Fibroblast of pulmonary artery (primary cell): ENCODE measurements at places on chromosomes 1 and 21.
A peak's percentile ranks its signal among the peaks of the same experiment; 100 is the strongest.

GRCh38 chr21:42229676-42230075, 10.7 kb downstream of the ABCG1 start:
- DNase-seq = no peak

- DNase-seq = no peak
Measured at GRCh38 chr1:100746542-100746932, 27.0 kb downstream of the VCAM1 start.

DNA sequence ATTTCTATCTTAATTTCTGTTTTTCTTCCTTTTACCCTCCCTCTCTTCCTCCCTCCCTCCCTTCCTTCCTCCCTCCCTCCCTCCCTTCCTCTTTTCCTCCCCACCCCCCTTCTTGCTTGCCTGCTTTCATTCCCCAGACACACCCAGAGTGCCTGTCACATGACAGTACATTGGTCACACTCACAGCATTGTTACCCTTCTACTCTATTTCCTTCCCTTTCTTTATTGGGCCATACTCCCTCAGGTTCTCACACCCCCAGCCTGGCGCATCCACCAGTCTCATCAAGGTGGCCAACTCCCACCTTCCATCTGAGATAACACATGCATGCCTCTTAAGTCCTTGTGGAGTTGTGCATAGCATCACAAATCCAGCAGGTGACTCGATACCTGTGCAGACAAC, 10.9 kb downstream of the TMPRSS3 start:
- no peak for DNase-seq

DNA sequence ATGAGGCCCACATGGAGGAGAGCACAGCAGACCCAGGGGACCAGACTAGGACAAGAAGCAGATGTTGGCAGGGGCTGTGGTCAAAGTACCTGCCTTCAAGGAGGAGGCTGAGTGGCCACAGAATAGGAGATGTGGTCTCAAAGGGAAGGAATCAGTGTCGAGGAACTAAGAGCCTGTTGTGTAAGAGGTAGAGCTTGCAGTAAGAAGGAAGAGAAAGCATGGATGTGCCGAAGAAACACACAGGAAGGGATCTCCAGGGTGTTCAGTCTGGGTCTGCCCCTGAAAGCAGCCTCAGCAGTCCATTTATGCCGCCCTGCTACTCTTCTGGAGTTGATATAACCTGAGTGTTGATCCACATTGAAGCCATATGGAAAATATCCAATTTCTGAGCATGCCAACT, 83.9 kb downstream of the NID1 start:
- DNase-seq = no peak

GRCh38 chr21:17427831-17428483, 84.9 kb upstream of the CXADR start:
- DNase-seq = no peak

DNA sequence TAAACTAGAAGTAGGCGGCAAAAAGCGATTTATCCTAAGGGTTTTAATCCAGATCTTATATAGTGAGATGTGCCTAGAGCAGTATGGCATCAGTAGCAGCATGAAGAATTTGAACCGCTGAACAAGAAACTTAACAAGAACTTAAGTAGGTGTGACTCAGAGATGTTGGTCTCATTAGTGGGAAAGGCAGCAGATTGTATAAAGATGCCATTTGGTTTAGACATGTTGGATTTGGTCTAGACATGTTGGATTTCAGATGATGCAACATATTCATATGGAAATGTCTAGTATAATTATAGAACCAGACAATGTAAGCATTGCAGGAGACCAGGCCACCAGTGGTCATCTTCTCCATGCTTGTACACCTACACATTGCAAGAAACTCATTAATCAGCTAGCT, 42.1 kb upstream of the ZP4 start:
- DNase-seq = no peak

DNA sequence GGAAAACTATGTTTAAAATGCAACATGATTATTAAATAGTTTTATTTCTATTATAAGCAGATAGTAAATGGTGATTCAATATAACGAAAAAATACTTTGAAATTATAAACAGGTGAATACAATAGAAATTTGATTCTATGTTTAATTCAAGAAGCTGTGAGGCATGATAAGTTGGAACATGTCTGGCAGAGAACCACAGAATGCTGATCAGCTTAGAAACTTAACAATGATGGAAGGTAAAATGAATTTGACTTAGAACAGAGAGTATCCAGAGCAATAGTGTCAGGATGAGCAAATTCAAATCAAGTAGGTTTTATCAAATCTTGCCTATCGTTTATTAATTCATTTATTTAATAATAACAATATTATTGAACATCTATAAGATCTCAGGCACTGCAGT, 83.4 kb upstream of the ADGRL4 start:
- DNase-seq = no peak

- peak; percentile 63 for DNase-seq
Measured at GRCh38 chr1:150572918-150573647, 6.3 kb downstream of the MCL1 start.

- no peak for DNase-seq
Measured at GRCh38 chr21:44934797-44935532, 4.9 kb upstream of the SLX9 start.

DNA sequence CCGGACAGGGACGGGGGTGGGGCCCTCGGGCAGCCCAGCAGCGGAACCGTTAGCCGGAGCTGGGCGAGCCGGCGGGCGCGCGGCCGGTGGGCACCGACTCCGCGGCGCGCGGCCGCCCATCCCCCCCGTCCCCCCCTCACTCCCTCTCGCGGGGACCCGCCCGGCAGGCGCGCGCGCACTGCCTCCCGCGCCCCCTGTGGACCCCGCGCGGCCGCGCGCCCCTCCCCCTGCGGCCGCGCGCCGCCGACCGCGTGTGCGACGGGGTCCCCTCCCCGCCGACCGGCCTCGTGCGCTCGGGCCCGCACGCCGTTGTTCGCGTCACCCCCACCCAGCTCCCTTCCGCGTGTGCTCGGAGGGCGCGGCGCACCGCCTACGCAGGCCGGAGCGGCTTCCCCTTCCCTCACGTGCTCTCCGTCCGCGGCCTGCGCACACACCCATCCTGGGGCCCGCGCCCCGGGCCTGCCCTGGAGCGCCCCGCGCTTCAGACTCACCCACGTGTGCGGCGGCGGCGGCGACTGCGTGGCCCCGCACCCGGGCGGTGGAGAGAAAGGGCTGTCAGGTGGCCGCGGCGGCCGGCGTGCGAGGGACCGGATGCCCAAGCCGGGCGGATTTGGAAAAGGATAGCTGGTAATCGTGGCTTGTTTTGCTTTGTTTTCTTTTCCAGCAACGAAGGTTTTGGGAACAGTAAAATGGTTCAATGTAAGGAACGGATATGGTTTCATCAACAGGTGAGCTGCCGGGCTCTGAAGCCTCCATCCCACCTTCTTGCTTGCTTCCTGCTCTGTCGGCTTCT, 717 bp downstream of the YBX1 start:
- peak; percentile 73 for DNase-seq

GRCh38 chr1:197448121-197448779, 180.2 kb downstream of the CRB1 start:
- no peak for DNase-seq

DNA sequence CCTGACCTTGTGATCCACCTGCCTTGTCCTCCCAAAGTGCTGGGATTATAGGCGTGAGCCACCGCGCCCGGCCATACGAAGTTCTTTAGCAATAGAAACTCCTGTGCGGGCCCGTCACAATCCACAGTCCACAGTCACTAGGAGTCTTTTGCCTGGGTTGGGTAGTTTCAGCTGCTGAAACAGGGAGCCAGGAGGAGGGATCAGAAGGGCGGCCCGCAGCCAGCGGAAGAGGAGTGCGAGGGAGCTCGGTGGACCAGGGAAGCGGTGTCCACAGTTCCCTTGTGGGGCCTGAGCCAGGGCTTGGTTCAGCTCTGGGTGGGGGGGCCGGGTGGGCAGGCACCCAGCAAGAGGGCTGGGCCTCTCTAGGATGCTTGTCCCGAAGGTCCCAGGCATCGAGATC, 17.9 kb upstream of the HSPG2 start:
- no peak for DNase-seq

- peak; percentile 24 for DNase-seq
Measured at GRCh38 chr1:67429011-67429527, 1.1 kb downstream of the SERBP1 start.

GRCh38 chr1:67542747-67543146, 112.5 kb upstream of the SERBP1 start:
- DNase-seq = no peak

DNA sequence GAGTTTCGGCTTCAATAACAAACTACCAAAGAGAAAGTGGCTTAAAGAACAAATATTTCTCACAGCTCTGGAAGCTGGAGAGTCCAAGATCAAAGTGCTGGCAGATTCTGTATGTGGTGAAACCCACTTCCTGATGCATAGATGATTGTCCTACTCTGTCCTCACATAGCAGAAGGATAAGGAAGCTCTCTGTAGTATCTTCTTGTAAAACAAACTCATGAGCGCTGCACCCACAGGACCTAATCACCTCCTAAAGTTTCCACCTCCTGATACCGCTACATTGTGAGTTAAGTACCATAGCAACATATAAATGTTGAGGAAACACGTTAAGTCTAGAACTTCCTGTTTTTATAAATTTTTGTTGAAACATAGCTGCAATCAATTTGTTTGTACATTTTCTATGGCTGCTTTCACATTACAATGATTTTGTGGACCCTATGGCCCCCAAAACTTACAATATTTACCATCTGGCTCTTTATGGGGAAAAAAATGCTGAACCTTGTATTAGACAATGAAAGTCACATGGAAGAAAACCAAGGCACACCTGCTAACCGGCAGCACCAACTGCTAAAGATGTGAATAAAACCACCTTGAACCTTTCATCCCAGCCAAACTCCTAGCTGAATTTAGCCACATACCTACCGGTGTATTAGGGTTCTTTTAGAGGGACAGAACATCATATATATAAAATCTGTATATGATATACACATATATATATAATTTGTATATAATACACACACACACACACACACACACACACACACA, 1423.4 kb downstream of the NCAM2 start:
- no peak for DNase-seq

GRCh38 chr1:208217781-208218180, 26.4 kb downstream of the PLXNA2 start:
- no peak for DNase-seq

DNA sequence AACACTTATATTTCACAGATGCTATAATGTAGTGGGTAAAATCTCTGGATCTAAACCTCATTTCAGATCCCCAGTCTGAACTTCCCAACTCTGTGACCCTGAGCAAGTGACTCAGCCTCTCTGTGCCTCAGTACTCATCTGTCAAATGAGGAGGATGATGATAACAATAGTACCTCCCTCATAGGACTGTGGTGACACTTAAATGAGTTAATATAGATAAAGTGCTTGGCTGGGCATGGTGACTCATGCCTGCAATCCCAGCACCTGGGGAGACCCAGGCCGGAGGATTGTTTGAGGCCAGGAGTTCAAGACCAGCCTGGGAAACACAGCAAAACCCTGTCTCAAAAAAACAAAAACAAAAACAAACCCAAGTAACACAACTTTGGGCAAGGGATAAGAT, 4.7 kb upstream of the ECE1 start:
- peak; percentile 38 for DNase-seq

DNA sequence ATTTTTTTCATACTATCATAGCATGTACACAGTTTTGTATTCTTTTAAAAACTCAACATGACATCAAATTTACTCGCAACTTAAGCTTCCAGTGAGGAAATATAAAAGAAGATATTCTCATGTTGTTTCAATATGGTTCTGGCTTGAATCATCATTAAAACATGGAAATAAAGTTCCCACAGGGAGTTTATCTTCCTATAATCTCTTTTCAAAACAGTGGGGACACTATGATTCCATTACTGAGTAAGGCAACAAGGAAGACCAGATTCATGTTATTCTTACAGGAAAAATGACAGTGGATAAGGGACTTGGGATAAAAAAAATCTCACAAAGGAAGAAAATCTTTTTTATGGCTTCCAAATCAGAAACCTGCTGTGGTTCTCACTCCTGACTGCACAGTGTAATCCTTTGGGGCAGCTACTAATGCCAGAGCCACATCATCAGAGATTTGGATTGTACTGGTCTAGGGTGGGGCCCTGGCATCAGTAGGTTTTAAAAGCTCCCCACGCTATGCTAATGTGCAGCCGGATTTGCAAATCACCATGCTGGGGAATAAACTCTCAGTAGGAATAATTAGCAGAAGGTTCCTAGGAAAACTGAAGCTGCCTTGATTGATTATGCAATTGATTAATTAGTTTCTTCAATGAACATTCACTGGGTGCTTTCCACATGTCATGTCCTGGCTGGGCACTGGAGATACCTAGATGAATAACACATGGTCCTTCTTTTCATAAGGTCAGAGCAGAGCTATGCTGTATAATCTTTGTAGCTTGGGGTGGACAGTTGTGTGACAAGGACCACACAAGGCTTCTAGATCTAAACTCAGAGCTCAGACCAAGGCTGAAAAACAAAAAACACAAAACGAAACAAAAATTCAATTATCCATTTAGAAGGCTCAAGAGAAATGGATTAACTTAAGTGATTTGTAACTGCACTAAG, 71.1 kb upstream of the C8B start:
- DNase-seq = no peak

DNA sequence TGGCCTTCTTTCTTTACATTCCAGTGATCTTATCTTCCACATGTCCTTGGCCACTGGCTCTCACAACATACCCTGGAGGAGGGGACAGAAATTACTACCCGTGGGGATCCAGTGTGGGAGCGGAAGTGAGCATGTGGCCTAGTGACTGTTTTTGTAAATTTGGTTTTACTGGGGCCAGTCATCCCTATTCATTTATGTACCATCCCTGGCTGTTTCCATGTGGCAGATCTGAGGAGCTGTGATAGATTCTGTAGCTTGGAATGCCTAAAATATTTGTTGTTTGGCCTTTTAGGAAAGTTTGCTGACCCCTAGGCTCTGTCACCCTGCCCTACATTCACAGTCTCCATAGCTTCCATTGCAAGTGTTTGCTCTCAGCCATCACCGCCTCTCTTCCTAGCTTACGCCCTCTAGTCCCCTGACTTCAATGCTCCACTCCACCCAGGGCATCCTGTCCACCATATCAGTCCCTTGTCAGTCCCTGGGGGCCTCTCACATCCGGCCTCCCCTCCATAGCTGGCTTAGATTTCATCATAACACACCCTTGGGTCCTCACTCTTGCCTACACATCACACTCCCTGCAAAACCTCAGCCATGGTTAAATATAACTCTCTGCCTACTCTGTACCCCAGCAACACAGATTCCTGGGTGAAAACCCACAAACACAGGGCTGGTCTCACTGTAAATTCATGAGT, 25.8 kb downstream of the DHCR24 start:
- peak; percentile 55 for DNase-seq

GRCh38 chr1:30742963-30743559, 14.5 kb downstream of the LAPTM5 start:
- no peak for DNase-seq

DNA sequence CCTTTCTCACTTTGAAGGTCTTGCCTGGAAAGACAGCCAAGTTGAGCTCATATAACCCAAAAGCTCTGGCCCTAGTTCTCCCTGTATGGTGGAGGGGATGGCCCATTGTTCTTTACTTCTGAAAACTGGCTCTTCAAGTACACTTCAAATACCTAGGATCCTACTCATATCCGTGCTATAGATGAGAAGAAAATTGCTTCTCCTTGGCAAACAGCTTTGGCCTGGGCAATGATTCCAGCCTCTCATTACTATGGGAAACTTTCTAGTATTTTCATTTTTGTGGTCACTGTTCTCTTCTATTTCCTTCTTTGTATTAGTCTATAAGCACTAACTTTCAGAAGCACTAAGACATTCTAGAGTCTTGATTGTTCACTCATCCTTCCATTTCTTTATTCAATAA, 53.7 kb downstream of the ZNF697 start:
- DNase-seq = peak; percentile 87
